ENCODE measurements at places on chromosomes 2 and 18.

- no peak for DNase-seq
Measured at GRCh38 chr2:118056165-118056534, 32.1 kb upstream of the INSIG2 start.

DNA sequence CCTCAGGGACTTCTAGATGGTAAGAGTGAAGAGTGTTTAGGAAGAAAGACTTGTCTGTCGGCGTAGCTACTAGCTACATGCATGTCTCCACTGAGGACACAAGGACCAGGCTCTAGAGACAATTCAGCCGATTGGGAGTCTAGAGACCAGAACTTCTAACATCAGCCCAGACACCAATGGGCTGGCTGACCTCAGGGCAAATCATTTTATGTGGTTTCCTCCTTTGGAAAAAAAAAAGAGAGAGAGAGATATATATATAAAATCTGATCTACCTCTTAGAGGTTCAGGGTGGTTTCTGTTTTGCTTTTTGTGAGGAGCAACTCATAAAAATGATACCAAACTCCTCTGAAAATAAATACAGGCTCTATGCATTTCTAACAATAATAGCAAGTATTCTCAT lies 212.8 kb downstream of the BCL2 start:
- no peak for DNase-seq

GRCh38 chr2:1601067-1601412 lies 143.3 kb downstream of the PXDN start:
- DNase-seq: no peak

GRCh38 chr2:127142663-127143630 lies 36.0 kb upstream of the BIN1 start:
- no peak for DNase-seq

DNA sequence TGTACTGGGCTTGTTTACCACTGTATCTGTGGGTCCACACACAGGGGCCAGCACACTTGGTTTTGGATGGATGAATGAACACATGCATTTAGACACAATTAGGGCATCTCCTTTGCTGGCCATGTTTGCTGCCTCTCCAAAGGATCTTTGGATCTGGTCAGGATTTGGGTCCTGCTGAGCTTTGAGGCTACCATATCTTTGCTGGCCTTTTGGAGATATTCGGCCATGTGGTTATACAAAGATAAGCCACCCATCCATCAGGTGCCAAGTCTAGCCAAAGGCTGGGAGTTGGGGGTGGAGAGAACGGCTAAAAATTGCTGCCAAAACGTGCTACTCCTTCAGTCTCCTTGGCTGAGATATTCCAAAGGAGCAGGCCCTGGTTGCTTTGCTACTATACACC lies 18.2 kb upstream of the FZD7 start:
- no peak for DNase-seq

- DNase-seq: no peak
Measured at GRCh38 chr18:24054130-24054529, 39.6 kb downstream of the TTC39C start.

DNA sequence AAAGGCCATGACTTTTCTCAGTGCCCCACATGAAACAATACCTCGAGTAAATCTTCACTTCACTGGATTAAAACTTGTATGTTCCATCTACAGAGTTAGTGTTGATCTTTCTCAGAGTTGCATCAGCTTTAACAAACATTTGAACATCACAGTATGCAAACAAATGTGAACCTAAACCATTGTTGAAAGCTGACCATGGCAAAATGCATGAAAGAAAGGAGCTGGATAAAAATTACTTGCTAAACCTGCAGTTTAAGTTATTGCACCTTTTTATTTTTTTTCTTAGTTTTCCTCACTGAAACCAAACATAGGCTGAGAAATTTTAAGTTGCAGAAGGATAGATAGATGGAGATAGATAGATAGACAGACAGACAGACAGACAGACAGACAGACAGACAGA lies 107.2 kb upstream of the UGP2 start:
- DNase-seq: no peak

DNA sequence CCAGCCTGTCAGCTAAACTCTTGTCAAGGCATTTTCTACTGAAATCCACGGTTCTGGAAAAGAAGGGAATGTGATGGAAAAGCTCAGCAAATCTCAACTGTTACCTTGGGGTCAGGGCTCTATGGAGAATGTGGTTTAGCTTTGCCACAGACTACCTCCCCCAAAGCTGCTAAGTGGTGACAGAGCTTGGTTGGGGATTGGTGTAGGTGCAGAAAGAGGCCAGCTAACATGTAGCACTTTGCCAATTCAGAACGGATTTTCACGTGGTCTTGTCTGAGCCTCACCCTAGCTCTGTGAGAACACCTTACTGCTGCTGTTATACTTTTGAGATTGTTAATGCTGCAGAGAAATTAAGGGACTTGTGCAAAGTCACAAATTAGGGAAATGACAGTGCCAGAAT lies 331.1 kb downstream of the RND3 start:
- DNase-seq: no peak

GRCh38 chr2:164257742-164258141 lies 363.5 kb downstream of the GRB14 start:
- no peak for DNase-seq

Data from neuronal stem cell (in vitro differentiated cells).